GM13976 (cell line): ENCODE measurements at places on chromosomes 13 and 19.

GRCh38 chr13:28251466-28251865 is 113.1 kb downstream of the PAN3 start:
- no peak for DNase-seq

GRCh38 chr13:75480671-75481175 is 1.2 kb downstream of the TBC1D4 start:
- peak; percentile 60 for DNase-seq

DNA sequence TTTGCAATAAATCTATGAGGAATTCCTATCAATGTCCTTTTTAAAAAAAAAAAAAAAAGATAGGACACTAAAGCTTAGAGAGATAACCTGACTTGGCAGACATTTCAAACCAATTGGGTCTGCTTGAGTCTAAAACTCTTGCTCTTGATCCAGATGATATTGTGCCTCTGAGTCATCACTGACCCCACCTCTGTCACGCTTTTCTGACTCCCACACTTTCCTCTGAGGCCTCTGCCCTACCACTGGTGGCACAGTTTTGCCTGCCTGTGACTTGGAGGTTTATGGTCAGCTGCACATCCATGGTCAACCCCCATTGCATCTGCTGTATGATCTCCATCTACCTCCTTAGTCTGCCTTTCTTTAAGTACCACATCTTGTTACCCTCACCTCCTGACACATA is 328.7 kb downstream of the SPRY2 start:
- DNase-seq = no peak

DNA sequence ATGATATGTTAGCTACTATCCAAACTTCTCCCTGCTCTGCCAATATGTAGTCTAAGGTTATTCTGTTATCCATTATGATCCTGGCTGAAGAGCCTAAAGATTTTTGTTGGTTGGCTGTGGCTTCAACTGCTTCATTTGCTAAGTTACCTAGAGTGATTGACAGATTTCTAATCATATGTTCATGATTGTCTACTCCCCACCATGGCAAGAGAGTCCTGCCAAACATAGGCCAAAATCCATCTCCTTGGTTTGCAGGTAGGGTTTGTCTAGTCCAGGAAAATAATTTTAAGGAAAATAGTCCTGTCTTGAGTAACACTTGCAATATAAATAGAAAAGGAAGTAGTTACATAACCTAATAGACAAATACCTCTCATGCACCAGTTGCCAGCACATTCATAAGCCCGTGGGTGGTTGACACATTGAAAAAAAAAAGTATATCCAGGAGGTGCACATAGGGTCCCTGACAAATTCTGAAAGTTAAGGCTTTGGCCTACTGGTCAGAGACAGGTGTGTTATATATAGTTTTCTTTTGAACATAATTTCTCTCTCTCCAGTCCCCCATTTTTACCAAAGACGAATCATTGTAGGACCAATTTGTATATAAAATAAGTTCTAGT is 5.4 kb upstream of the CBY2 start:
- no peak for DNase-seq
